Nephron progenitor cell (in vitro differentiated cells): ENCODE measurements at places on chromosomes 16 and 17.

DNA sequence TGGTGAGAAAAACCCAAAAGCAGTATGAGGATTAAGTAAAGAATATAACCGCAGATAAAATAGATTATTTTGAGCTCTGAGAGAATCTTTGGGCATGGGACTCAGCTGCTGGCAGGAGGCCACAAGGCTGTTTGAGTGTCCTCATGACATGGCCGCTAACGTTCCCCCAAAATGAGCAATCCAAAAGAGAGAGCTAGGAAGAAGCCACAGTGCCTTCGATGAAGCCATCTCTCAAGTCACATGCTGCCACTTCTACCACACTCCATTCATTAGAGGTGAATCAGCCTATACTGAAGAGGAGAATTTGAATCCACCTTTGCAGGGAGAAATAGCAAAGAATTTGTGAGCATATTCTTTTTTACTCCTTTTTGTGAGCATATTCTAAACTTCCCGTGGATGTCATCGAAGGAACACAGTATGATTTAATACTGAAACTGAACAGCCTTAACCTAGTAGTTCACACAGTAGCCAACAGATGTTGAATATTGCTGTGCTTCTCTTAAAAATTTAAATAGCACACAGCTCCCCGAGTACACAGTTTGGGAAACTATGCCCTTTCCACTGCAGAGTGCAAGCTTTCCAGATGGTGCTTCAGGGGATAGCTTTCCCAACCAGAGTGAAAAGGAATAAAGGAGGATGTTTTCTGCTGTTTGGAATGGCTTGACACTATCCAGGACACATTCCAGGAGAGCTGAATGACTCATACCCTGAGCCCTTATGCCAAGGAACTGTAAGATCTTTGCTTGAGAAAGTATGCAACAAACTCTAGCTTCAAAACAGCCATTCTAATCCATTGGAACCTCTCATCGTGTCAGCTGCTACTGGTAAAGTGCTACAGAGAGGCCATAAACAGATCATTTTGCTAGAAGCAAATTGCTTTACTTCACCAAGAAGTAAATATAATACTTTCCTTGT, 33.9 kb downstream of the ANKFY1 start:
- no peak for DNase-seq

DNA sequence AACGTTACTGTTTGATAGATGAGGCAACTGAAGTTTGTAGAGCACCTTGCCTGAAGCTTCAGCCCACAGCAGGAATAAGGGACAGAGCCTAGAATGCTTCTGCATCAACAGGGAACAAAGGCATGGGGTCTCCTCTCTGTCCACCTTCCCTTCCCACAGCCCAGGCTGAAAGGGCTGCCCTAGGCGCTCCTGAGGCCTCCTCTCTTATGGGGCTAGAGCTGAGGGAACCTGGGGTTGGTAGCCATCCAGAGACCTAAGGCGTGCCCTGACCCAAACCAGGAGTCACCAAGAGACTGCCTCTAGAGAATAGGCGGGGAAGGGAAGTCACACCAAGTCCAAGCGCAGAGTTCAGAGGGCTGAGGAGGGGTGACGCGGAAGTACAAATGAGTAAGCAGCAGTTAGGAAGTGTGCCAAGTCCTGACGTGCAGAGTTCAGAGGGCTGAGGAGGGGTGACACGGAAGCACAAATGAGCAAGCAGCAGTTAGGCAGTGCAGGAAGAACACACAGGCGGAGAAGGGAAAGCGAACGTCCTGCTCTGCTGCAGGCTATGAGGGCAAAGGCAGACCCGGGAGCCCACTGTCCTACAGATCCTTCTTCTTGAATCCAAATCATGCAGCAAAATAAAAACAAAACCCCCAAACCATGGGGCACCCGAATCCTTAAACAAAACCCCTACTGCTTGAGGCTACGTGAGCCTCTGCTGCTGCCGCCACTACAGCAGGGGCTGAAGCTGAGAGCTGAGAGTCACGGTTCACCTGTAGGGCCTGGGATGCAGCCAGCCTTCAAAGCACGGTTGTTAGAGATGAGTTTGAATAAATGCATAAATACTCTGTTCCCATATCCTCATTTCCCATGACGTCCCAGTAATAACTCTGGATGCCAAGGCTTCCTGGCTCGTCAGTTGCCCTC, 2.7 kb upstream of the SPG7 start:
- DNase-seq, result no peak

DNA sequence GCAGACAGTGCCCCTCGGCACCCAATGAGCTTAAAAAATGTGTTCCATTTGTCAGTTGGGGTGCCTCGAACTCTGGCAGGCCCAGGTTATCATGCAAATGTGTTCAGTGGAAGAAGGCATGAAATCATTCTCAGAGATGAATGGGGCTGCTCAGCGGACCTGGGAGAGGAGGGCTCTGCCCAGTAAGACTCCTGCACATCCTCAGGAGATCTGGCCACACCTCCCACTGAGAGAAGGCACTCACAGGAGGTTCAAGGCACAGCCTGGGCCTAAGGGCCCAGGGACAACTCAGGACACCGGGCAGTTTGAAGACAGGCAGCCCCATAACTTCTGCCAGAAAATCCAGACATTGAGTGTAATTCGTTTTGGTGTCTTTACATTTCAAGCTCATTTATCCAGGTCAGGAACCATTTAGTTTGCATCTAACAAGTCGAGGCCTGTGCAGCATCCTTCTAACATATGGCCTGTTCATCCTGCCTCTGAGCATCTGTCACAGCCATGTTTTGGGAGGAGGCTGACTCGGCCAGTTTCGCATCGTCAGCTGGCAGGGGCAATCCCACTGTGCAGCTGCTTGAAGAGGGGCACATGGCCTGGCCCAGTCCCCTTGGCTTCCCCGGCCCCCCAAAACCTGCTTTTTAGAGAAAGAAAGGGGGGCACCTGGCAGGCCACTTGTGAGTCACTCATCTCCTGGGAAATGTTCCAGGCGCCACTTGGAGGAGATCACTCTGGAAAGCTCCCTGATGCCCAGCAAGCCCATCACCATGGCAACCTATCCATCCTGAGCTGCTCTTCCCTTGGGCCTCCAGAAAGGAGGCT, 31.2 kb upstream of the BCAR1 start:
- DNase-seq, result no peak

- DNase-seq, result no peak
Observed at GRCh38 chr17:79915850-79916430, 76.7 kb upstream of the CBX4 start.

DNA sequence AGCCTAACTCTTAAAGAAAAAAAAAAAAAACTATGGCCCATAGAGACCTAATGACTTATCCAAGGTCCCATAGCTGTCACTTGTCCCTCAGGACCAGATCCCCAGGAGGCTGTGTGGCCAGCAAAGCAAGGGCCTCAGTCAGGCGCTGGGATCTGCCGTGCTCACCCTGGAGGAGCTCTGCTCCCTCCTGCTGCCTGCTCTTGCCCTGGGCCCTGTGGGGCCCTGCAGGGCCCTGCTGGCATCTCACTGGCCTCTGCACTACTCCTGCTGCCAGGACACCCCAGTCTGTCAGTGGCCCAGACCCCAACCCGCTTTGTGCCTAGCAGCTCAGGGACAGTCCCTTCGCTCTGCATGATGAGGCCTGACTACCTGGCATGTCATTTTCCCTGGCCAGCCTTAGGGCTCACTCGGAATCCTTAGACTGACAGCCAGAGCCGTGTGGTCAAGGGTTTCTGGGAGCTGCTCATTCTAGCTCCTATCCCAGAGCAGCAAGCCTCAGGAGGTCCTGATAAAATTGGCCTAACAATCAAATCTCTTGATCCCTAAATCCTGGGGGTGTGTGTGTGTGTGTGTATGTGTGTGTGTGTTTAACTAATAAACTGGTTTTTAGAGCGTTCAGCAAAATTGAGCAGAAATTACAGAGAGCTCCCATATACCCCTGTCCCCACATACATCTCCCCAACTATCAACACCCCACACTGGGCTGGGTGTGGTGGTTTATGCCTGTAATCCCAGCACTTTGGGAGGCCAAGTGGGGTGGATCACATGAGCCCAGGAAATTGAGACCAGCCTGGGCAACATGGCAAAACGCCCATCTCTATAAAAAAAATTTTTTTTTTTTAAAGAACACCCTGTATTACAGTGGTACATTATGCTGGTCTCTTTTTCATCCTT, 21.7 kb downstream of the KATNIP start:
- DNase-seq, result no peak

DNA sequence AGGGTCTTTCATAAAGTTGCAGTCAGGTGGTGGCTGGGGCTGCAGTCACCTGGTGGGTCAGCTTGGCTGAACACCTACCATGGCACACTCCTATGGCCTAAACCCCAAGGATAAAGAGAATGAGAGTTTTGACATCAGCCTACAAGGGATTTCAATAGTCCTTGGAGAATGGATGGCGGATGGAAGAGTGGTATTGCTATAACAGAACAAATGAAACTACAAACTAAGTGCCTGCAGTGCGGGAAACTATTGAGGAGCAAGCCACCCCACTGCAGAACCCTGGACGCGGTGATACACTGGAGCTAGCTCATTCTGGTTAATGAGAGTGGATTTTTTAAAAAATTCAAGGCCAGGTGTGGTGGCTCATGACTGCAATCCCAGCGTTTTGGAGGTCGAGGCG, 3.0 kb upstream of the PRPSAP2 start:
- no peak for DNase-seq

- DNase-seq, result no peak
Observed at GRCh38 chr17:61076621-61077031, 323.0 kb upstream of the TBX2 start.

DNA sequence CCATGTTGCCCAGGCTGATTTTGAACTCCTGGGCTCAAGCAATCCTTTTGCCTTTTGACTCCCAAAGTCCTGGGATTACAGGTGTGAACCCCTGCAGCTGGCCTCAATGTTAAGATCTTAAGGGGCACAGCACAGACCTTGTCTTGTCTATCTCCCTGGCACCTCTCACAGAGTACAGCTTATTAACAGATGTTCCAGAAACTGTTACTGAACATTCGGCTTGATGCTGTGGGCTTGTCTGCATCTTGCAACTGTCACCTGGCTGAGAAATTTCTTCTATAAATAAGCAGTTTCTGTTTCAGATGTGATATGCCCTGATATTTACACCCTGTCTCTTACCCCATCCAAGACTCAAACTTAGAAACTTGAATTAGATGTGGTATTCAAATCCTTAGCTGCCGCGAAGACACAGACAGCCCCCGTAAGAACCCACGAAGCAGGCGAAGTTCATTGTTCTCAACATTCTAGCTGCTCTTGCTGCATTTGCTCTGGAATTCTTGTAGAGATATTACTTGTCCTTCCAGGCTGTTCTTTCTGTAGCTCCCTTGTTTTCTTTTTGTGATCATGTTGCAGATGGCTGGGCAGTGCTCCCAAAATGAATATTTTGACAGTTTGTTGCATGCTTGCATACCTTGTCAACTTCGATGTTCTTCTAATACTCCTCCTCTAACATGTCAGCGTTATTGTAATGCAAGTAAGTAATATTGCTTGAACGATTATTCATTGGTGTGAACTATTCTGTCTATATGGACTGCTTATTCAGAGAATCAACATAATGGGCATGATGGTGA, at the start of gene TNFRSF17:
TNFRSF17 (plus strand) TSS at position 450 of the 791 bp plus-strand sequence; CDS start at position 565, 115 bp downstream.
- no peak for DNase-seq

DNA sequence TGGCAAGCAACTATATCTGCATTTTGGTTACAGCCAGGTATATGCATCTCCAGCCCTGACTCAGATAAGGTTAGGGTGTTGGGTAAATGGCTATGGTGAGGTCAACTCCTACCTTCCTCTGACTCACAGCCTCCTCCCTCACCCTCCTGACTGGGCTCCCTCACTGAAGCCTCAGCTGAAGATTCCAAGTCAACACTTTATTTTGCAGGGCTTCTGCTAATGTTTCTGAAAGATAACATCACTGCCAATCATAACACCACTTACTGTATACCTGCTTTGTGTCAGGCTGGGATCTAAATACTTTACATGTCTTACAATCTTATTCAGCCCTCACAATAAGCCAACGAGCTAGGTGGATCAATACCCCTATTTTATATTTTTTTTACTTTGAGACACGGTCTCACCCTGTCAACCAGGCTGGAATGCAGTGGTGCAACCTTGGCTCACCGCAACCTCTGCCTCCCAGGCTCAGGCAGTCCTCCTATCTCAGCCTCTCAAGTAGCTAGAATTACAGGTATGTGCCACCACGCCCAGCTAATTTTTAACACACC, 47.8 kb upstream of the GCSH start:
- DNase-seq, result no peak

GRCh38 chr17:57073626-57074025, 11.4 kb upstream of the AKAP1 start:
- no peak for DNase-seq

DNA sequence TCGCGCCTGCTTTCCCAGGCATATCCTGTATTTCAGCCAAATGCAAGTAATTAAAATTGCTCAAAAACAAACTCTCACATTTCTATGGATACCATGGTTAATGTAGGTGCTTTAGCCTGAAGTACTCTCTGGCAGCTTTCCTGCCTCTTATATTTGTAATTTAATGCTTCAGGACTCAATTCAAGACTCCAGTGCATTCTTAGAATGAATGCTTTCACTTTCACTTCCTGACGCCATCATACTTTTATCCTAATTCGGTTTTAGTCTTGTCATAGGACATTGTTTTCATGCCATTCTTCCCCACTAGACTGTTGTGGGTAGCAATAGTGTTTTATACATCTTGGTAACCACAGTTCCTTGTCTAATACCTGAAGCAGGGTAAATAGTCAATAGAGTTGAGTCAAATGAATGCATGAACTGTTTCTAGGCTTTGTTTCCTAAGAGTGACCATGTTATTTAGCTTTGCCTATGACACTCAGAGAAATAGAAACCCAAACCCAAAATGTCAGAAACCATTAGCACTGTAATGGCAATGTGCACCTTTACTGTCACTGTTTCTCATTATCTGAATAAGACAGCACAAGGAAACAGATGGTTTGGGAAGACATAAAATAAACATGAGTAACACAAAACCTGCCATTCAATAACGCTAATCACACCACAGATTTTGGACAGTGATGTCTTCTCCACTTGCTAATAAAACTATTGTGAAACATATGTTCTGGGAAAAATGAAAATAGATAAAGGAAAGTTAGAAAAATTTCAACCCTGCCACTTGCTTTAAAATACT, 705.5 kb downstream of the CDH11 start:
- no peak for DNase-seq

GRCh38 chr17:17122781-17123483, 80.7 kb downstream of the MPRIP start:
- DNase-seq, result no peak

DNA sequence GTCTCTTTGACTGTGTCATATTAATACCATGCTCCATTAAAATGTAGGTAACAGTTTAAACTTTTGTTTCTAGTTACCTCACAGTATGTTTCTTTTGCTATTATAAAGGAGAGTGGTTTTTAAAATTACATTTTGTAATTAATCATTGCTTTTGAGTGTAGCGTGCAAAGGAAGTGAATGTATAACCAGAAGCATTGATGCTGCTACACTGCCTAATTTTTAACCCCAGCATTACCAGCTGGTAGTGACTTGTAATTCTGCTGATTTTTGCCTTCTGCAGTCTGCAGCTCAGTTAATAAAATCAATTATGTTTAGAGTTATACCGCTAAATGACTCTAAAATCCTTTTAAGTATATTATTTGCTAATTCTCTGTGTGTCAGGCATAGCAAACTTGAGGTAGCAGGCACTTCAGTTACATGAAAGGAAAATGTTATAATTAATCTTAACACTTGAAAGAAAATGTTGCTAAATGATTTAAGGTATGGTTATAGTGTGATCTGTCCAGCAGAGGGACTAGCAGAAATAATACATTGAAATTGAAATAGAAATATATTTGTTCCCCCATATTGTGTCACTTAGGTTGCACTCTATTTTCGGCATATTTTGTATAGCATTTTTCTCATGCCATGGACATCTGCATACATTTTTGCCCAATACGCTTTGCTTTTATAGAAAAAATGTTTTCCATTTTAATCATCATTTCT, 388.5 kb downstream of the CNTNAP4 start:
- no peak for DNase-seq

- no peak for DNase-seq
Observed at GRCh38 chr17:33870936-33871335, 384.1 kb upstream of the CCL2 start.
